ENCODE measurements at places on chromosomes 12 and 14.

DNA sequence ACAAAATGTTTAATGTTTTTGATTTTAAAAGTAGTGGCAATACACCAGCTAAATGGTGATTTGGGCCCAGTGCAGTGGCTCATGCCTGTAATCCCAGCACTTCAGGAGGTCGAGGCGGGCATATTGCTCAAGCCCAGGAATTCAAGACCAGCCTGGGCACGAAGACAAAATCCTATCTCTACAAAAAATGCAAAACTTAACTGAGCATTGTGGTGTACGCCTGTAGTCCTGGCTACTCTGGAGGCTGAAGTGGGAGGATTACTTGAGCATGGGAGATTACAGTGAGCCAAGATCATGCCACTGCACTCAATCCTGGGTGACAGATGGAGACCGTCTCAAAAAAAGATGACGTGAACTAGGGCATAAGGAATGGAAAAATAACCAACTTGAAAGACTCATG lies 4.7 kb downstream of the RPL36AL start:
- no peak for DNase-seq

DNA sequence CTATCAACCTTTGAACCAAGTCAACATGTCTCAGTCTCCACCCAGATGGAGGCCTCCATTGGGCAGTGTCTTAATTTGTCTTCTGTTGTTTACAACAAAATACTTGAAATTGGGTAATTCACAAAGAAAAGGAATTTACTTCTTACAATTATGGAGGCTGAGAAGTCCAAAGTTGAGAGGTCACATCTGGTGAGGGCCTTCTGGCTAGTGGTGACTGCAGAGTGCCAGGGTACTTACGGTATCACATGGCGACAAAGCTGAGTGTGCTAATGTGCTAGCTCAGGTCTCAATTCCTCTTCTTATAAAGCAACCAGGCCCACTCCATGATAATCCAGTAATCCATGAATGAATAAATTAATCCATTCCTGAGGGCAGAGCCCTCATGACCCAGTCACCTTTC lies 4.7 kb downstream of the NID2 start:
- DNase-seq = no peak

DNA sequence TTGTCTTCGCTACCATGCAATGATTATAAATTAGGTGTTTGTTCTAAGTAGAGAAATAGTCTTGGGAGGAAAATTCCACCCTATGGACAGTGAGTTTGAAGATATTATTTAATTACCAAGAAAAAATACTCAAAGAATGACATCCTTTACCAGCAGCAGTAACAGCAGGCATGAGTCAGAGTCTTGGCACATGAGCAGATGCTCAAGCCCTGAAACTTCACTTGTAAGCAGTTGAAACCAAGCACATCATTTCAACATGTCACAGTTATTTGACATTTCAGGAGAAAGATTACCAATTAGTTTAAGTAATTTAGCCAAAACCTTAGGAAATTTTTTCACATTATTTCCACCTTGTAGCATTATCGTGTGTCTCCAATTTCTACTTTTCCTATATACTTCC lies 99.2 kb downstream of the C12orf50 start:
- no peak for DNase-seq

DNA sequence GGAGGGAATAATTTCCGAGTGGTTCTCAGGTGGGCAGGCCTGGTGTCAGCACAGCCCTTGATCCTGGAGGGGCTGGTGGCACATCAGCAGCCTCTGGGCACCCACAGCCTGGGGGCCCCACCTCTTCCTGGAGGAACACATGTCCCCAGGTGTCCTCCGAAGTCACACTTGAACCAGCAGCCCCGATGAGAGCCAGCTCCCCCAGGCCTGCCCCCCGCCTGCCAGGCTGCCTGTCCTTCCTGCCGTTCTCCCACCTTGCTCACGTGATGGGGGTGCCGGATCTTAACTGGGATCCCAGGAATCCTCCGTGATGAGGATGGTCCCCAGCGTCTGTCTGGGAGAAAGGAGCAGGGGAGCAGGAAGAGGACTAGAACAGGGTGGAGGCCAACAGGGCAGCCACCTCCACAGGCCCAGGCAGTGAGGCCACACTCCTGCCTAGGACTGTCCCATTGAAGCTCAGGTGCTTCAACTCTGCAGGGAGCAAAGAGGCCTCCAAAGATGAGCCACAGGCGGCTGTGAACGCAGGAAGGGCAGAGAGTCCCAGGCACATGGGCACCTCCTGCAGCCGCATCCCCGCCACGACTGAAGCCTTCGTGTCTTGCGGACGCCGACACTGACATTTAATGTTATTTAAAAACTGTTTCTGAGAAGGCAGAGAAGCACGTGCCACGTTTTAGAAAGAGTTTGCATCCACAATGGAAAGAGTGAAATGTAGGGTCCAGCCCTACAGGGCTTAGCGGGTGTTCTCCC lies 77.5 kb downstream of the GALNT9 start:
- DNase-seq = no peak

Measured in activated naive CD4-positive, alpha-beta T cell treated with anti-CD3 and anti-CD28 coated beads, Interleukin-2, amount 10 ng/mL, durations not matched to agents 7 days and 5 days (primary cell).